ENCODE measurements at places on chromosomes 4 and X. TPM values are rescaled to one million over a fixed set of nuclear protein-coding genes. Genes with fewer than 3 reads are reported as not detected.
A peak's percentile ranks its signal among the peaks of the same experiment; 100 is the strongest.

GRCh38 chrX:111492085-111492484 is 19.4 kb upstream of the SERTM2 start:
- H3K36me3 ChIP-seq = no peaks in the 10 kb centered on the region
- DNase-seq = no peak
- no peak overlapping the region for H3K27ac ChIP-seq
- H3K27me3 ChIP-seq = no peaks in the 10 kb centered on the region

GRCh38 chrX:153476666-153477363 is 6.4 kb upstream of the HAUS7 start:
- no peak overlapping the region for H3K27ac ChIP-seq
- DNase-seq = no peak
- H3K36me3 ChIP-seq = no peaks in the 10 kb centered on the region
- H3K4me3 ChIP-seq = no peak overlapping the region
- H3K4me1 ChIP-seq = no peaks in the 10 kb centered on the region
- peaks cover 22% of the 10 kb centered on the region for H3K27me3 ChIP-seq

DNA sequence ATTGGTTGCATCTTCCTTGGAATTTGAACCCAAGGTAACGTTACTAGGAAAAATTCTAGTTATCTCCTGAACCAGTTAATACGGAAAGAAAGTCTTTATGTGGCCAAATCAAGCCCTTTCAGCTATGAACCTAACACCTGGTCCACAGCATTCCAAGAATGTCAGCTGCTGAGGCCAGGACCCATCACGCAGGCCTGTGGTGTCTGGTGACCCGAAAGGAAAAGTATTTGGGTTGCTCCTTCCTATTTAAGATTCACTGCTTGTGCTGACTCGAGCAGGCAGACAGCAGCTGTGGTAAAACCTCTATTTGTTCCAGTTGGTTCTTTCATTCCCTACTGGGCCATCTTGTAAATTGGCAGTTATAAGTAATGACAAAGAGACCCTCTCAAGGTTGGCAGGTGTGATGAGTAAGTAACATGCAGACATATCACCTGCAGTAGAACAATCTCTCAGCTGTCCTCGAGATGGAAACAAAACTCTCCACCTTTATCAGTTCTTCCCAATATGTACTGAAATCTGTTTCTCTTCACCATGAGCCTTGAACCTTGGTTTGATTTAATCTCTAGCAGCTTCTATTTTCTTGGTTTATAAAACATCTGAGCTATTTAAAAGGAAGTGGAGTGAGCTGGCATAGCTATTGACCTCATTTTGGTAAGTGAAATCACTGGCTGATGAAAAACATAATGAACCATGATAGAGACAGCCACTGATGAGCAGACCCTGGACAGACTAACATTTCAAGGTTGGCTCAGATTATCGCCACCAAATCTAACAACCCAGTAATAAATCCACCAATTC is 182.1 kb upstream of the SMIM31 start:
- H3K4me1 ChIP-seq = 0 out of 2 replicates have a peak, but pooled peaks cover 7% of the 10 kb centered on the region
- no peaks in the 10 kb centered on the region for H3K27me3 ChIP-seq
- no peaks in the 10 kb centered on the region for H3K36me3 ChIP-seq
- no peak for DNase-seq

GRCh38 chrX:2533424-2533823 is 32.6 kb upstream of the DHRSX start:
- no peaks in the 10 kb centered on the region for H3K36me3 ChIP-seq
- no peaks in the 10 kb centered on the region for H3K4me1 ChIP-seq
- no peak for DNase-seq
- no peak overlapping the region for H3K4me3 ChIP-seq
- H3K27me3 ChIP-seq = peaks cover 17% of the 10 kb centered on the region
- no peak overlapping the region for H3K27ac ChIP-seq

- no peak for DNase-seq
- H3K27ac ChIP-seq = no peak overlapping the region
- no peaks in the 10 kb centered on the region for H3K27me3 ChIP-seq
- no peak overlapping the region for H3K4me3 ChIP-seq
- no peaks in the 10 kb centered on the region for H3K4me1 ChIP-seq
- no peaks in the 10 kb centered on the region for H3K36me3 ChIP-seq
Measured at GRCh38 chrX:125444659-125445058, 125.0 kb downstream of the TEX13C start.

DNA sequence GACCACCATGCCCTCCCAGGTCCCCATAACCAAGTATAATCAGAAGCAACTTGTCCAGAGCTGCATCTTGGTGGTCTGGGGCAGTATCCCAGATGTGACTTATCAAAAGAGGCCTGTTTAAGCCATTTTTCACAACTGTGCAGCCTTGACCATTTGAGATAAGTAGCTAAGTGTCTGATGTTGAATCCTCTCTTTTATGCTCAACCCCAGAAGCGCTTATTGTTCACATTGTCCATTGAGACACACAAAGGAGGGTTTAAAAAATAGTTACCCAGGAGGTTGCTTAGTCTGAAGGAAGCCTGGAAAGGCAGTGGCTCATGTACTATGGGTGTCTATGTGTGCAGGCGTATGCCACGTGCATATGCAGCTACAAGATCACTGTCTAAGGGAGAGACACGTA is 27.0 kb downstream of the ENPP6 start:
- H3K4me3 ChIP-seq = no peak overlapping the region
- DNase-seq = no peak
- H3K36me3 ChIP-seq = no peaks in the 10 kb centered on the region
- H3K27me3 ChIP-seq = no peaks in the 10 kb centered on the region

DNA sequence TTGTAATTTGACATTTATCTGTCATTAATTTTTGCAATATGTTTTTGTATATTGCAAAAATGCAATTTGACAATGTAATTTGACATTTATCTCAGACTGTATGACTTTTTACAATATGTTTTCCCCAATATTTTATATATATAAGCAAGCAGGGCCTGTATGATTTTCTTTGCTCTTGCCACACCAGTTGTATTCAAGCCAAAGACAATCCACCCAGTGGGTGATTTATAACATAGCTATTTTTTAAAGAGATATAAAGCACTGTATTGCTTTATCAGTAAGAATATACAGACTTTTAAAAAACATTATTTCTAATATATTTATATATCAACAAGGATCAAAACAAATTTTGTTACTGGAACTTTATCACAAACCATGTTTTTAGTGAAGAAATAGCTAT is 47.3 kb downstream of the SLIT2 start:
- H3K4me3 ChIP-seq = no peak overlapping the region
- H3K36me3 ChIP-seq = no peaks in the 10 kb centered on the region
- no peak overlapping the region for H3K27ac ChIP-seq

DNA sequence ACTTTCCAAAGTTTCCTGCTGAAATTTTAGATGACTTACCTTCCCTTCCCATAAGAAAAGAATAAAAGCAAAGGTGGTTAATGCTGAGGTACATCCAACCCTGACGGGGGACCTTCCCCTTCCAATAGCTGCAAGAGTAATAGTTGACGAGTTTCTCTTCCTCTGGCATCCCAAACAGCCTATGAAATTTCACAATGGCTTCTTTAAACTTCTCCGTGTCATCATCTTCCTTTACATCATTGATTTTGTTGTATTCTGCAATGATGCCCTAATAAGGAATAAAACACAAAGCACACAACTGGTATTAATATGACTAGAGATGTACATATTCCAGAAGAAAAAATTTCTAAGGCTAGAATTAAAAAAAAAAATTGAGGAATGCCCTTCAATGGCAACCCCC is 76.6 kb downstream of the TBC1D9 start:
- H3K4me3 ChIP-seq = no peak overlapping the region
- H3K27ac ChIP-seq = no peak overlapping the region
- H3K27me3 ChIP-seq = no peaks in the 10 kb centered on the region
- no peaks in the 10 kb centered on the region for H3K4me1 ChIP-seq
- H3K36me3 ChIP-seq = no peaks in the 10 kb centered on the region
- DNase-seq = no peak

DNA sequence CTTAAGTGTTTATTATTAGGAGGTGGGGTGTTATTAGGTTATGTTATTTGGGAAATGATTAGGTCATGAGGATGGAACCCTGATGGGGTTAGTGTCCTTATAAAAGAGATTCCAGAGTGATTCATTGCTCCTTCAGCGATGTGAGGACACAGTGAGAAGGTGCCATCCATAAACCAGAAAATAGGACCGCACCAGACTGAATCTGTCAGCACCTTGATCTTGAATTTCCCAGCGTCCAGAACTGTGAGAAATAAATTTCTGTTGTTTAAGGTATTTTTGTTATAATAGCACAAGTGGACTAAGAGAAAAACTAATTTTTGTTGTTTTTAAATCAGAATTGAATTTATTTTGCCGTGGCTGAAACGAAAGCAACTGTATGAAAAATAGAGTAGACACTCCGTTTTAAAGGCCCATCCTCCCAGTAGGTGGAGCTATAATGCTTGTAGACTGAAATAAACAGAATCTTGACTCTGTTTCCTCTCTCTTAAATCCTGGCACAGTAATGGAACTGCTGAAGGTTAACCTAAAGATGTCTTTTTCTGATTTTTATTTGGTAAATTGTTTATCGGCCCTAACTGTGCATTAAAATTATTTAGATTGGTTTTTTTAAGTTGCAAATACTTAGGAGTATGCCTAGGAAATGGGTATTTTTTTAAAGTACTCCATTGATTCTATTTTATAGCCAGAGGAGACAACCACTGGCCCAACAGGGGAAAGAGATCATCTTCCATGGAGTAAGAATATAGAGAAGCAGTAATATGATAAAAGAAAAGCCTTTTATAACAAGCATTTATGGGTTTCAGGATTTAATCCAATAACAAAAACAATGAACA is 133.2 kb upstream of the ADAMTS3 start:
- DNase-seq = no peak
- no peak overlapping the region for H3K27ac ChIP-seq
- H3K4me3 ChIP-seq = peak overlapping the region; percentile 43
- H3K36me3 ChIP-seq = no peaks in the 10 kb centered on the region
- no peaks in the 10 kb centered on the region for H3K4me1 ChIP-seq
- no peaks in the 10 kb centered on the region for H3K27me3 ChIP-seq

- H3K4me3 ChIP-seq = peak overlapping the region; percentile 78
- no peaks in the 10 kb centered on the region for H3K27me3 ChIP-seq
- no peaks in the 10 kb centered on the region for H3K36me3 ChIP-seq
- peak overlapping the region; percentile 81 for H3K27ac ChIP-seq
- peak; percentile 48 for DNase-seq
Measured at GRCh38 chr4:140755774-140756318, 339 bp downstream of the TBC1D9 start.

DNA sequence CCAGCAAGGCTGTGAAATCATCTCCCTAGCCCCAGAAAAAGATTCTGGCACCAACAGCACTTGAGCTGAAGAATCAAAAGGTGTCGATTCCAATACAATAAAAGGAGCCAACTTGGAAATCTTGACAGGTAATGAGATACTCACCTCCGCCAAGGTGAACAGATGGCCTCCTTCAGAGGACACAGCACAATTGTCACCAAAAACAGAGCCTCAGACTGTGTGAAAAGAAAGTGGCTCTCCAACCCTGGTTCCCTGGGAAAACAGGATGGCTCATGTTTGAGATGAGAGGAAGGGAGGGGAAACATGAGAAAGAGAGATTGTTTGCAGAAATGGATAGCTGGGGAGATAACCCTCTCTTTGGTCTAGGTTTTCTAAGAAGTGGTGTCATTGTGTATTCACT is 168.9 kb downstream of the HS3ST1 start:
- no peaks in the 10 kb centered on the region for H3K27me3 ChIP-seq
- no peaks in the 10 kb centered on the region for H3K4me1 ChIP-seq
- no peak for DNase-seq

- H3K36me3 ChIP-seq = no peaks in the 10 kb centered on the region
- no peaks in the 10 kb centered on the region for H3K4me1 ChIP-seq
- H3K27me3 ChIP-seq = no peaks in the 10 kb centered on the region
- H3K4me3 ChIP-seq = no peak overlapping the region
Measured at GRCh38 chr4:171954650-171955049, 141.4 kb downstream of the GALNTL6 start.

- H3K36me3 ChIP-seq = no peaks in the 10 kb centered on the region
- H3K27me3 ChIP-seq = no peaks in the 10 kb centered on the region
- no peak for DNase-seq
- no peak overlapping the region for H3K4me3 ChIP-seq
- no peaks in the 10 kb centered on the region for H3K4me1 ChIP-seq
- H3K27ac ChIP-seq = no peak overlapping the region
Measured at GRCh38 chrX:15014281-15014680, 141.1 kb downstream of the MOSPD2 start.

DNA sequence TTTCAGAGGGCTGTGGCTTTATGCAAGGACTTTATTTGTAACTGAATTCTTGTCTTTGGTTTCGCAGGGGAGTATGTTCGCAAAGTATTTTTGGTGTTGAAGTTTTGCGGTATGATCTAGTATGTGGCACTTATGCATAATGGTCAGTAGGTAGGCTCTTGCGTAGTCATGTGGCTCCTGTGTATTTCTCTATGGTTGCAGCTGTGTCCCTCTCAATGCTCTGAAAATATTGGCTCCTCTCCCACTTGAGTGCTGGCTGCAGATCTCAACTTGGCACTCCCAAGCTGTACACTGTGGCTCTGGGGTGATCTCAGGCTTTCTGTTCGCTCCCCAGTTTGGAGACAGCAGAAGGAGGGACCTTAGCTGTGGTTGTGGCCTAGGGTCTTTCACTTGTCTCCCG is 24.8 kb downstream of the ARMCX5 start:
- no peak for DNase-seq
- no peak overlapping the region for H3K4me3 ChIP-seq
- H3K36me3 ChIP-seq = no peaks in the 10 kb centered on the region
- H3K27ac ChIP-seq = no peak overlapping the region
- H3K4me1 ChIP-seq = no peaks in the 10 kb centered on the region

- no peak for DNase-seq
- no peak overlapping the region for H3K4me3 ChIP-seq
- no peaks in the 10 kb centered on the region for H3K4me1 ChIP-seq
Measured at GRCh38 chr4:41874398-41874797, 60.8 kb upstream of the TMEM33 start.

DNA sequence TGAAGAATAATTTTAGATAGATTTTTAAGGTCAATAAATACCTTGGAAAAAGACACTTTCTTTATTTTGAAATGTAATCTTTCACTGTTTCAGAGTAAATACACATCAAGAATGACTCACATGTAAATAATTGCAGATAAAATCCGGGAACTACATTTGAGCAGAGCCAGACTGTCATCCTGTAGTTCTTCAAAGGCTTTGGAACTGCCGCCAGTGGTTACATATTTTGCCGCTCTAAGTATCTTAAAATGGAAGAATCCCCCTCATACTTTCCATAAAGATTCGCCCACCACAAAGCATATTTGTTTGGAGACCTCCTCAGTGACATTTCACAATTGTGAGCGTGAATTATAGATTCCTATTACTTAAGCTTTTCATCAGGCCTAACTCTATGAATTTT is 607.8 kb upstream of the ZFP42 start:
- H3K27me3 ChIP-seq = no peaks in the 10 kb centered on the region
- H3K36me3 ChIP-seq = no peaks in the 10 kb centered on the region
- DNase-seq = no peak
- no peak overlapping the region for H3K27ac ChIP-seq
- H3K4me3 ChIP-seq = no peak overlapping the region

GRCh38 chr4:140049849-140050637 is 103.9 kb downstream of the MAML3 start:
- DNase-seq = no peak
- peak overlapping the region; percentile 56 for H3K4me3 ChIP-seq
- no peaks in the 10 kb centered on the region for H3K36me3 ChIP-seq
- H3K27ac ChIP-seq = peak overlapping the region; percentile 96

TNIP3 gene
- total RNA-seq = 0.63 TPM

FAM47C gene
- total RNA-seq = not detected

LAMP2 gene
- 123 TPM for total RNA-seq

ARX gene
- not detected for total RNA-seq

COL4A6 gene
- 15.5 TPM for total RNA-seq

CXCL6 gene
- not detected for total RNA-seq

ZNF595 gene
- 9.3 TPM for total RNA-seq

Data from PC-9 (cell line).